ENCODE measurements at places on chromosomes 7 and 10.

- DNase-seq, result no peak
Observed at GRCh38 chr7:95631527-95631926, 35.2 kb upstream of the PDK4 start.

- DNase-seq, result no peak
Observed at GRCh38 chr10:102322914-102323313, 72.6 kb upstream of the NFKB2 start.

GRCh38 chr10:65358565-65358964 lies 1567.3 kb upstream of the LRRTM3 start:
- peak; percentile 1 for DNase-seq

DNA sequence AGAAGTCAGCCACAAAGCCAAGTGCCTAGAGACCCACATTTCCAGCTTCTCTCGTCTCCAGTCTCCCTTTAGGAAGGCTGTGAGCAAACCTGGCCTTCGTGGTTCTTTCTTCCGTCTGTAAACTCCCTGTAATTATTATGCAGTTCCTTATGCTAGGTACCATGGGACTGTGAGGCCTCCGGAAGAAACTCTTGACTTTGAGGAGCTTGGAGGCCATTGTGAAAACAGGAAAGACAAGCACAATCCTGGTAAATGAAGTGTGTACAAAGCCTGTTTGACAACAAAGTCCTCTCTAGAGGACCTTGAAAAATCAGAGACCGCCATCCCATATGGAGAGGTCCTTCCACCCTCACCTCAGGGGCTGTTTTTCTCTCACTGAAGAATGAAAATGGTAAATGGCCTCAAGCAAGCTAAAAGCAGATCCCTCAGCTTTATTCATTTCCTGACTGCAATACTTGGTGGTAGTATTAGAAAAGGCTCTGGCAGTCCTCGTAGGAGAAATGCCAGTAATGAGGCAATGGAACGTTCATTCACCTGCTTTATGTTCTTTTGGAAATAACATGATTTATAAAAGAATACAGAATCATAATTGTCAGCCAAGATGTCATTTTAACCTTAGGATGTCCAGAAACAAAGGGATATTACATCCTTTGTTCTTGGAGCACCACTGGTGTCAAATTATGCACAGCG lies 926.4 kb downstream of the LRMDA start:
- no peak for DNase-seq

- DNase-seq, result no peak
Observed at GRCh38 chr10:17214971-17215781, 12.9 kb upstream of the VIM start.

GRCh38 chr7:114345494-114345893 lies 69.1 kb upstream of the FOXP2 start:
- no peak for DNase-seq

GRCh38 chr10:75021379-75022249 lies 89.8 kb upstream of the SAMD8 start:
- DNase-seq, result peak; percentile 43

GRCh38 chr10:49744924-49745605 lies 17.1 kb downstream of the OGDHL start:
- DNase-seq, result no peak

- no peak for DNase-seq
Observed at GRCh38 chr10:119283818-119284217, 76.4 kb downstream of the GRK5 start.

- no peak for DNase-seq
Observed at GRCh38 chr7:157769086-157769485, 432.3 kb downstream of the DNAJB6 start.

DNA sequence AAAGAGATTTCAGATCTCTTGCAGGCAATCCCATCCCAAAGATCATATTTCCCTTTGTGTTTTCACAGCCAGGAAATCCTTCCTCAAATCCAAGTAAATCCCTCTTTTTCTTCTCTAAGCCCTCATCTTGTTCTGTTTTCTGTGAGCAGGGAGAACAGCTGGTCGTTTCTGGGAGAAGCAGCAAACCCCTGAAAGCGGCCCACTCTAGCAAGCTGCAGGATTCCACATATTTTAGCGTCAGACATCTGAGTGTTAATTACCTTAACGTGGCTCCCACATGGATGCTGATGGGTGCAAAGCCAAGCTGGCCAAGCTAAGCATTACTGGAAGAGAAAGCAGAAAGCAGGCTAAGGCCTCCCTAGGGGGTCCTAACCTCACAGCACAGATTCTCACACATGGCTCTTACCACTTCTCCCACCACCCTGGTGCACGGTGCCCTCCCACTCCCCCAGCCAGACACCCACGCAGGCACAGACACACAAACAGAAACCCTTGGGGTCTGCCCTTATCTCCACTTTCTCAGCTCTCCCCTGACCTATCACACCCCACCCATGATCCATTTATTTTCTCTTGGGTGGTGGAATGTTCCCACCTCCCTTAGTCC lies 551.0 kb upstream of the AUTS2 start:
- no peak for DNase-seq

DNA sequence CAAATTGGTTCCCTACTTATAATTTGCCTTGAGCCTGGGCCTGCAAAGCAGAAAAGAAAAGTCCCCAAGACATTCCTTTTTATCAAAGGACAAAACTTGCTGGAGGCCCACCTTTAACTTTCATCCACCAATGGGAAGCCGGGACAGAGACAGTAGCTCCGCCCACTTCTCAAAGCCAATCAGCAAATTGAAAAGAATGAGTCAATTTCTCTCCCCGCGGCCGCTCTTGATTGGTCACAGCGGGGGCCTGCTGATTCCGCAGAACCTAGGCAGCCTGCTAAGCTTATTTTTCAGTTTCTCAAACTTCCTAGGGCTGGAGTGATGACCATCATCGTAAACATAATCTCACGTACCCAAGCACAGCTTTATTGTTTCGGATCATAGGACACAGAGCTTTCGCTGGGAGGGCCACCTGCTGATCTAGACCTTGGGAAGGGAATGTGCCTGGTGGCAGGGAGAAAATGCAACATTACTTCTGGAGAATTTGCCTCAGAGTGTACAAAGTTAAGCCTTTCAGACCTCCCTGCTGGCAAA lies at the start of gene SLC13A4:
SLC13A4 (minus strand) TSS at position 51 of the 534 bp plus-strand sequence. CDS start 690 bp downstream, outside the sequence.
- no peak for DNase-seq

- no peak for DNase-seq
Observed at GRCh38 chr10:91247360-91248111, 27.1 kb downstream of the PCGF5 start.

DNA sequence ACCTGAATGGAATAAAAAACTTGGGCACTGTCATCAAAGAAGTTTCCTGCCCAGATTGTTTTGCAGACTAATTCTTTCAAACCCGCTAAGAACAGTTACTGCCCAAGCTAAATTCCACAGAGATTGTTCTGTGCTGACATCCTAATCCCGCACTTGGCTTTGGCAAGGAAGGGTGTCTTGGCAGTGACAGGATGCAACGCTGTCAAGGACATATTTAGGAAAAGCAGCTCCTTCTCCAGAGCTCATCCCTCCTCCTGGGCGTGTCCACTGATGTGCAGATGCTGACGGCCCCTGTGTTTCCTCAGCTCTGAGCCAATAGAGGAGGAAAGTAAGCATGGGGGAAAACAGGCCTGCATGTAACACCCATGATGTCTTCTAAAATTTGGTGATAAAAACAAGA lies 74.2 kb downstream of the EEPD1 start:
- no peak for DNase-seq

- DNase-seq, result no peak
Observed at GRCh38 chr7:134742688-134743350, 36.6 kb upstream of the CALD1 start.

GRCh38 chr10:119393019-119393418 lies 149.5 kb downstream of the RGS10 start:
- DNase-seq, result no peak

DNA sequence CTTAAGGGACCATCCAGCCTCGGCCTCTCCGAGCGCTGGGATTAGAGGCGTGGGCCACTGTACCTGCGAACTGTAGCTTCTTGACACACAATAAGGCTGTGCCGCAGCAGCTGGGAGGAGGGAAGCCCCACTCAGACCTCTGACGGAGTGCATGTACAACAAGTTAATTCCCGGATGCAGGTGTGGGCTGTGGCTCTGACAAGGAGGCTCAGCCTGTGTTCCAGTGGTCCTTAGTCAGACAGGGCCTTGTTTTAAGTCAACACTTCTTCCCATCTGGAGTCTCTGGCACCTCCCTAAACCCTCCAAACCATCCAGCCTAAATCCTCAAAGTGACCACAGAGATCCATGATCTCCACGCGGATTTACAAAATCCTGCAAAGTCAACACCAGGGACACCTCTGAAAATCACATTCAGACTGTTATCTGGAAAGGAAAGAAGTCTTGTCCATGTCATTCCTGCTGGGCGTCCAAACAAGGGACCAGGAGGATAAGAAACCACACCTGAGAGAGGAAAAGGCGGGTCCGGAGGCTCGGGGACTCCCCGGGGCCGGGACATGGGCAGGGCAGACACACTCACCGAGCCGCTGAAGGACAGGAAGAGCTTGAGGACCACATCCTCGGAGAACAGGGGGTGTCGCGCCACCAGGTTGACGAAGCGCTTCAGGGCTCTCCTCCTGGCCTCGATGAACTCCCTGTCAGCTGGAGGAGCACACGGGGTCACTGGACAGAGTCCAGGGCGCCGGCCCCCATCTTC lies 29.4 kb downstream of the NUDT1 start:
- DNase-seq, result no peak

DNA sequence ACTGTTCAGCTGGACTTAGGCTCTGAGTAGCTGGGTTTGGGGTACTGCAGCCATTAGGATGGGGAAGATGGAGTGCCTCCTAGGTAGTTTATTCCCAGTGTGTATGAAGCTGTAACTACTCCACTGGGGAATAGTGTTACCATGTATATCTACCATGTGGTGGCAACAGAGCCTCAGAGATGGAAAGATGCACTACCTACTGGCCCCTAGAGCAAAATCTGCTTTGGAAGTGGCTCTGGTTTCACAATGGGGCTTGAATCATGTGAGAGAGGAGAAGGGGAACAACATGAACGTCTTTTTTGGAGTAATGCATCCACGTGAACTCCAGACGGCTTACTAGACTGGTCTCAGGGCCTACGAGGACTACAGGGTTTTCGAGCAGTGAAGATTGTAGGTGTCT lies 167.3 kb downstream of the CALCR start:
- DNase-seq, result no peak

- no peak for DNase-seq
Observed at GRCh38 chr10:132539894-132540293, 2.3 kb downstream of the INPP5A start.

DNA sequence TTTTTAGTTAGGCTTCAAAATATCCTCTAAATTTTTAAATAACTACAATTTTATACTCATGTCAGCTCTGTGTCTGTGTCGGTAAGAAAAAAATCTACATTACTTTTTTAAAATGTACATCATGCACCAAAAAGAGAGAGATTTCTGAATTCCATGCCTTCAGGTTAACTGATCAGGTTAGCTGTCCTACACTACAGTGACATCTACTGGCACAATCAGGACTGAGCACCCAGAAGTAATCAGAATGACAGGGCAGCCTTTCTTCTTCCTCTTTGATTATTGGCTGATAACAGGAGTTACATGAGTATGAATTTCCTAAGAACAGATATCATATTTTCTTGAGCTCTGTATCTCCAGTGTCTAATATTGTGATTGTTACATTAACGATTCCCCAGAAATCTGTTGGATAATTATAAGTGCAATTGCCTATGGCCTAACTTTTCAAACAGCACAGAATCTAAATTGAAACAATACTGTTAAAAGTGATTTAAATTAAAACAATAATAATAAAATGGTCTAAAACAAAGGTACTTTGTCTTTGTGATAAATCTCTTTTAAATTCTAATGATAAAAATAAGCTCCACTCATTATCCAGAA lies 41.8 kb upstream of the HYCC1 start:
- peak; percentile 55 for DNase-seq
